ENCODE measurements at places on chromosomes 7 and 10. TPM values are rescaled to one million over a fixed set of nuclear protein-coding genes. Genes with fewer than 3 reads are reported as not detected.

GRCh38 chr7:131562941-131563340, 6.5 kb upstream of the PODXL start:
- no peak for DNase-seq
- H3K4me3 ChIP-seq = no peak overlapping the region
- no peaks in the 10 kb centered on the region for H3K36me3 ChIP-seq
- no peak overlapping the region for H3K27ac ChIP-seq

GRCh38 chr7:131008840-131009711, 275.1 kb upstream of the KLF14 start:
- no peaks in the 10 kb centered on the region for H3K27me3 ChIP-seq
- H3K4me3 ChIP-seq = no peak overlapping the region
- H3K4me1 ChIP-seq = peaks cover 44% of the 10 kb centered on the region
- no peak for DNase-seq
- H3K36me3 ChIP-seq = no peaks in the 10 kb centered on the region

DNA sequence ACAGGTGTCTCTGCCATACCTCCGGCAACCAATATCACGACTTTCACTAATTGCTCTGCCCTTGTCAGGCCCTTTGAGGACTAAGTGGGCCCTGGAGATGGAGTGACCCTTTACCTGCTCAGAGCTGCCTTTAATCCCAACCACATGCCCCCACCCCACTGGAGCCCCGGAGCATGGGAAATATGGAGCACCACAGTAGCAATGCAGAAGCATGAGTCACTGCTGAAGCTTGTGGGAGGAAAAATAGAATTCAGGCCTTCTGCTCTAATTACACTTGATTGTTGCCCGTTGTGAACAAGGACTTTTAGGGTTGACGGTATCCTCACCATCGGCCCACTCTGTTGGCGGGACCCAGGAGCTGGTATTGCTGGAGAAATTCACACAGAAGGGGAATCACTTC, 52.5 kb upstream of the FRMD4A start:
- no peak overlapping the region for H3K4me3 ChIP-seq
- DNase-seq = peak; percentile 38
- H3K36me3 ChIP-seq = no peaks in the 10 kb centered on the region
- peaks cover 28% of the 10 kb centered on the region for H3K4me1 ChIP-seq

DNA sequence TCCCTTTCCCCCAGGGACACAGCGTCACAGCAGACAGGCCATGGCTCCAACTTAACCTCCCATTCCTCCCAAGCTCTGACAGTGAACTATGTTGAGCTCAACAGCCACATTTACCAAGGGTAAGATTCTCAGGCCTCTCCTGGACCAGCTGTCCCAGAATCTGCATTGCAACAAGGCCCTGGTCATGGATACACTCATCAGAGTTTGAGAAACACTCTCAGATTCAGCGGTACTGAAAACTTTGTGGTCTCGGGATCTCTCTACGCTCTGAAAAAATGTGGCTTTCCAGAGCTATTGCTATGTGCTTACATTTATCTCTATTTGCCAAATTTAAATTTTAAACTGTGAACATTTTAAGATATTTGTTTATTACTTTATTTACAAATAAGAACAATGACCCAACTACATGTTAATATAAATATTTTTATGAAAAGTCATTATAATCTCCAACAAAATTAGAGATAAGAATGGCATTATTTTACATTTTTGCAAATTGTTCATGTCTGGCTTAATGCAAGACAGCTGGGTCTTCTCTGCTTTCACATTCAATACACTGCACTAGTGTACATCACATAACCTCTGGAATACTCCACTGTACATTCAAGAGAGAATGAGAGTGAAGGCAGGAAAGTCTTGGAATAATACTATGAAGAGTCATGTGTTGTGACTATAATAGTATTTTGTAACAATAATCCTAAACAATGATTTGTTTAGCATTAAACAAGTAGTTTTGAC, 190.9 kb upstream of the PITRM1 start:
- H3K27ac ChIP-seq = no peak overlapping the region
- no peaks in the 10 kb centered on the region for H3K36me3 ChIP-seq
- DNase-seq = no peak
- H3K27me3 ChIP-seq = no peaks in the 10 kb centered on the region

KLHL7 gene
- total RNA-seq = 33.2 TPM

DNA sequence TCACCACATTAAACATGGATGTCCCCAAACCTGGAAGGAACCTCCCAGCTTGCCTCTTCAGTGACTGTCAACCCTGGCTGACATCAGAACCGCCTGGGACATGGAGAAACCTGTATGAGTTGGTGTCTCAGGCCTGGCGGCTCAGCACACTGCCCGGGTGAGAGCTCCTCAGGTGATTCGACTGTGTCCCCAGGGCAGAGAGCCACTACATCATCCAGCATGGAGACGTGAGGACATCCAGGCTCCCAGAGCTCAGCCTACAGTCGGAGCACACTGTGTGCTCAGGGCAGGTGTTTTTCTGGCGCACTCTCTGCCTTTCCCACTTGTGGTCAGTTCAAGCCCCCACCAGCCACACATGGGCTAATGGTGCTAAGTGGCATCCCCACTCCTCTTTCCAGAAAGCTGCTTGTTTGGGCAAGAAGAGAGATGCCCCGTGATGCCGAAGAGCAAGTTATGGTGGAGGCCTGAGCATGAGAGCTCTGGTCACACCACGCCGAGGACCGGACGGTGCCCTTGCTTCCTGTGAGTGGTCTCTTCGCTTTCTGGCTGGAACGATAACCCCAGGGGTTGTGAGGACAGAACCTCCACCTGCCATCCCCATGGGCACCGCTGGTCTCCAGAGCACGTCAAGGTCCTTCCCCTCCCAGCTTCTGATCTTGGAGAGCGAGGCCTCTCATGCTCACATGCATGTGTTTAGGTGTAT, 38.5 kb downstream of the AMZ1 start:
- H3K36me3 ChIP-seq = peaks cover 74% of the 10 kb centered on the region
- no peak for DNase-seq
- no peak overlapping the region for H3K27ac ChIP-seq
- no peak overlapping the region for H3K4me3 ChIP-seq

DNA sequence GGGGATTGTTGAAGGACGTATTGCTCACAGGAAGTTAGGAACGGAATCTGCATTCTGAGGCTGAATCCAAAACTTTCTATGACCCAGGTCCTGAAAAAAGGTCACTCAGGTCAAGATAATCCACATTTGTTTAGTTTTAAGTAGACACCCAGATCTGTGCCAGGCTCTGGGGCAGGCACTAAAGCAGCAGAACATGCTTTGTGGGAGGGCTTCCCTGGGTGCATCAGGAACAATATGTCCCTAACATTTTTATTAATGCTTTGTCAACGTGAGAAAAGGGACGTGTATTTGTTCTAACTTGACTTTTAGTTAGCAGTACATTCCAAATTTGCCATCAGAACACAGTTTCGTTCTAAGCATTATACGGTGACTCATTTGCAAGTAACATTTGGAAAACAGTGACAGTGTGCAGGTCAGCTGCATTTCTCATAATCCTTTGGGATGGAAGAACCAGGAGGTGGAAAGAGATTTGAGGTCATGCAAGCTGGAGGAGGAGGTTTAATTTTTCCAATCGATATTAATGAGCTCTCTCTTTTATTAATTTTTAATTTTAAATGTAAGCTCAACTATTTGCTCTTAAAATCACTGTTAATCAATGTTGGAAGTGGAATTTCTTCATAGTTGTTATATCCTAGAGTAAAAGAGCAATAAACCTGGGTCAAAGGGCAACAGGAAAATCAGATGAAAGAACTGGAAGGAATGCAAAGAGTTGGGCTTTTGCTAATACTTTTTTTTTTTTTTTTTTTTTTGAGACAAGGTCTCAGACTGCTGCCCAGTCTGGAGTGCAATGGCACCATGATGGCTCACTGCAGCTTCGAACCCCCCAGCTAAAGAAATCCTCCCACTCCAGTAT, 35.0 kb downstream of the TAS2R41 start:
- no peaks in the 10 kb centered on the region for H3K27me3 ChIP-seq
- no peaks in the 10 kb centered on the region for H3K36me3 ChIP-seq
- no peak for DNase-seq

DNA sequence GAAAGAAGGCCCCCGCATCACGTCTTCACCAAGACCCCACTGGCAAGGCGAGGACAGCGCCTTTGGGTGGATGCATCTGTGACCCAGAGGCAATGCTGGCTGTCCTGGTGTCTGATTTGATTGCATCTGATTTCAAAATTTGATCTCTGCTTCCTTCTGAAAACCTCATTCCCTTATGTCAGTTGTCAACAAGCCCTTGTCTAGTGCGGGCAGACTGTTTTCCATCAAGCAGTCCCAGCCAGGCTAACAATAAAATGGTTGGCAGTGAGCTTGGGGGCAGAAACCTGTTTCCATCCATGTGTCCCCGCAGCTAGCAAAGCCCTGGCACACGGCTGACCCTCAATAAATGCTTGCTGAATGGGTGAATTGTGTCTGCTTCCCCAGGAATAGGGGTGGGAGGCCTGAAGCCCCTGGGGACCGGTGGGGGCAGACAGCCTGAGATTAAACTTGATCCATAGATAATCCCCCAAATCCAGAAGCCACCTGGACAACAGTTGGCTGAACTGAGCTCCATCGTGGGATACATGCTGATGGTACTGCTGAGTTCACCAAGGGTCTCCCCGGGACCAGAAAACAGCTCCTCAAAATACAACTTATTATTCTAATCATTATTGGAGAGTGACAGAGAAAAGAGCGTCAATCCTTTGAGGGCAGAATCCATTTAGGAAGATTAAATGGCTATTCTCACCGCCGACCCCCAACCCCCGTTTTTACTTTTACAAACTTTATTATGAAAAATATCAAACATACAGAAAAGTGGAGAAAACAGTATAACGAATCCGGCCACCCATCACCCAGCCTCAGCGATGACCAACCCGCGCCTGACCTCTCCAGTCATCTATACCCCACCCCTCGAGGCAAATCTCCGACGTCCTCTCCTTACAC, 912 bp upstream of the DUSP5 start:
- H3K4me1 ChIP-seq = peaks cover 62% of the 10 kb centered on the region
- DNase-seq = no peak
- H3K27me3 ChIP-seq = no peaks in the 10 kb centered on the region
- H3K4me3 ChIP-seq = peak overlapping the region; percentile 73
- peaks cover 7% of the 10 kb centered on the region for H3K36me3 ChIP-seq

GRCh38 chr7:124783271-124783670, 17.7 kb upstream of the GPR37 start:
- no peak overlapping the region for H3K27ac ChIP-seq
- H3K27me3 ChIP-seq = no peaks in the 10 kb centered on the region
- no peak for DNase-seq
- H3K4me1 ChIP-seq = no peaks in the 10 kb centered on the region
- no peak overlapping the region for H3K4me3 ChIP-seq

NPY4R gene
- 0.71 TPM for total RNA-seq

COPS6 gene
- total RNA-seq = 111 TPM

GRCh38 chr10:118042827-118043242, 3.9 kb downstream of the RAB11FIP2 start:
- peaks cover 20% of the 10 kb centered on the region for H3K4me1 ChIP-seq
- peaks cover 8% of the 10 kb centered on the region for H3K36me3 ChIP-seq
- H3K27me3 ChIP-seq = no peaks in the 10 kb centered on the region
- H3K27ac ChIP-seq = no peak overlapping the region
- no peak for DNase-seq

SOSTDC1 gene
- 0.25 TPM for total RNA-seq

DNA sequence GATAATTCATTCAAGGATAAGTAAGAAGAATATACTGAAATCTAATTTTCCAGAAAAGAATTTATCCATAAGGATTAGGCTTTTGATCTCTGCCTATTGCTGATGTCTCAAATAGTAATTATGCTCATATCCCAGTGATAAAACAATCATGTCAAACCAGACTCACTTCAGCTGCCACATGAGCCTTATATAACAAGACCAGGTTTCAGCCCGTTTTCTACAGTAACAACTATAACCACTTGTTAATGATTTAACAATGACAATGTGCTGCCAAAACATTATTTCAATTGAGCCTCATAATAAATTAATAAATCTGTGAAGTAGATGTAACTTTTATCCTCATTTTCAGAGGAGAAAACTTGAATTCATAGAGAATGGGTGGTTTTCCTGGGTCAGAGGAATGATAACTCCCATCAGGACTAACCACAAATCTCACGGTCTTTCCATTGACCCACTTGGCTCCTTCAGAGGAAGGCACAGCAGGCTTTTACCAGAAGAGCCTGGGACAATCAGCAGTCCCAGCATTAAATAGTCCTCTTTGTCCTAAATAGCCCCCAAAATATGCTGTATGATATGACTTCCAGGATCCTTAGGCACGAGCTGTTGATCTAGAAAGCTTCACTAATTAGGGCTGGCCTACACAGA, 42.5 kb upstream of the SLIT1 start:
- DNase-seq = no peak
- H3K4me1 ChIP-seq = peaks cover 16% of the 10 kb centered on the region
- H3K4me3 ChIP-seq = no peak overlapping the region
- H3K27ac ChIP-seq = no peak overlapping the region
- H3K27me3 ChIP-seq = no peaks in the 10 kb centered on the region

- no peak for DNase-seq
- H3K4me1 ChIP-seq = no peaks in the 10 kb centered on the region
- no peak overlapping the region for H3K27ac ChIP-seq
These were observed 87.8 kb upstream of the LRRTM3 start for GRCh38 chr10:66837990-66838389.

VSIR gene
- 32.5 TPM for total RNA-seq

CCDC3 gene
- 21.3 TPM for total RNA-seq

DNA sequence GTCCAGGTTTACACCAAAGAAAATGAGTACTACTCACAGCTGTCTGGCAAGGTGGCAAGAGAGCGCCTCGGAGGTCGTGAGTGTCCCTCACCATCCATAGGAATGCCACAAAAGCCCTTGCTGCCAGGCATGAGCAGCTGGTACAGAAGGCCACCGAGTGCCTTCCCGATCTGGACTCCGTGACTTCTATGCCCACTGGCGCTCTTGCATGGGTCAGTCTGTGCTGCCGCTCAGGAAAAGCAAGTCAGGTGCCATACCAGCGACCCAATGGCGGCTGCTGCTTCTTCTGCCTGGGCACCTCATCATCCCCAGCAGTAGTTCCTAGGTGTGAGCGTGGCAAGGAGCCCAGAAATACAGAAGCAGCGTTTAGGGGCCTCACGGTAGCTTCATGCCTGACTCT, 11.7 kb downstream of the TBXAS1 start:
- no peak overlapping the region for H3K4me3 ChIP-seq
- no peak overlapping the region for H3K27ac ChIP-seq
- H3K27me3 ChIP-seq = no peaks in the 10 kb centered on the region
- no peaks in the 10 kb centered on the region for H3K4me1 ChIP-seq
- DNase-seq = no peak
- no peaks in the 10 kb centered on the region for H3K36me3 ChIP-seq
